NCI-H187 (cell line): ENCODE measurements at places on chromosomes 12 and 14.

DNA sequence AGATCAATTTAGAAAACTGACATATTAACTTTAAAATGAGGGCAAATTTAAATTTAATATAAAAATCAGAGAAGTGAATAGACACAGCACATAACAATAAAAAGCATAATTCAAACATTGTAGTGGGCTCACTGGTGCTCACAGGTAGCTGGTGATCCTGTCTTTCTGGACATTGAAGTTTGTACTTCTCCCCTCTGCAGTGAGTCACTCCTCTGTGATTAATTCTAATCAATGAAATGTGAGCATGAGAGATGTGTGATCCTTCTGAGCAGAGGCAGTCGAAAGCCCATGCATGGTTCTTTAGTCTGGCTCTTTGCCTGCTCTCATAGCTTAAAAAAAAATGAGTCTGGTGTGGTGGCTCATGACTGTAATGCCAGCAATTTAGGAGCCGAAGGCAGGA, 59.0 kb upstream of the RERGL start:
- no peak for DNase-seq

DNA sequence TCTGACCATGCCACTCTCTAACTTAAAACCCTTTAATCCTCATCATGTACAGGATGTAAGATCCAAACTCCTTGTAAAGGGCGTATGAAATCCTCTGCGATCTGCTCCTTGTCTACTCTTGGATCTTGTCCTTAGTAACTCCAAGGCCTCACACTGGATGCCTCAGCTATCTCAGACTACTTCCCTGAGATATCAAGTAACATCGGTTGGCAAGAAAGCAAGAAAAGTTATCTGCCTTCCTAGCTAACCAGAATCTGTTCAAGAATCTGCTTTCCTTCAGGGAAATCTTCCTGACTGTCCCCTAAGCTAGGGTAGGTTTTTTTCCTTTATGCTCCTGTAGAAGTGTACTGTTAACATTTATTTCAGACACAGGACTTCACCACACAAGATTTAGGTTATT, 82.6 kb downstream of the TAOK3 start:
- no peak for DNase-seq

DNA sequence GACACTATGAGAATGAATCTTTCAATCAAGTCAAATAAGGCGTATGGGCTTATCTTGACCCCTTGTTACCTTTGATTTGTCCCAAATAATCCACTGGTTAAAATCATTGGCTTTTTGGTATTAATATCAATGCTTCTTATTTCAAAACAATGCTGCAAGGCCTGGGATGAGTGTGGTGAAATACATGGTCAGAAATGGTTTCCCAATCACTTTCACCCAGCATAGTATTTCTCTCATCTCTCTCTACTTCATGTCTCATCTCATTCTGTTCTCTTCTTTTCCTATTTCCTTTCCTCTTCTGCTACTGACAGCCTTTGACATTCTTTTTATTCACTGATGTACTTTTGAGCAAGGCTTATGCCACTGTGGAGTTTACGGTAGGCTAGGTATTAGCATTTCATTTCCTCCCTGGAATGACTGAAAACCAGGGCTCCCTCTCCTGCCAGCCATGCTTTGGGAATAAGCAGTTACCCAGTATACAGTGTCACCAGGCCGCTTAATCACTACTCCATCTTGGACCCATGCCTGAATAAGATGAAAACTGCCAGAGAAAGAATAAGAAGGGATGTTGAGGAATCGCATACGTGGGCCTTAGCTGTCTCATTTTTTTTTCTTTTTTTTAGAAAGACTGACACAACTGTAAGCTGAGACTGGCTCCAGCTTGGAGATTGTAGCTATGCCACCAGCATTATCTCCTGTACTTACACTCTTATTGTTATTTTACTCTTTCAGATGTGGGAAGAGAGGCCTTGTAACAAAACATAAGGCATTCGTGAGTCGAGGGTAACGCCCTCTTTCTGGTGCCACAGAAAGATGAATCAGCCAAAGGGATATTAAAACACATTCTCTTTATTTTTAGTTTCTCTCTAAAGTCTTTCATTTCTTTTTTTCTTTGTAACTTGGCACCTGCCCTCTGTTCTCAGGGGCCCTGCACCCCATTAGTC, 53.5 kb downstream of the IGF1 start:
- no peak for DNase-seq

GRCh38 chr12:130027798-130028197, 124.0 kb upstream of the TMEM132D start:
- DNase-seq = no peak

- no peak for DNase-seq
Observed at GRCh38 chr12:29310899-29311298, 70.1 kb downstream of the ERGIC2 start.

- DNase-seq = no peak
Observed at GRCh38 chr14:102275866-102276265, 29.1 kb downstream of the MOK start.

DNA sequence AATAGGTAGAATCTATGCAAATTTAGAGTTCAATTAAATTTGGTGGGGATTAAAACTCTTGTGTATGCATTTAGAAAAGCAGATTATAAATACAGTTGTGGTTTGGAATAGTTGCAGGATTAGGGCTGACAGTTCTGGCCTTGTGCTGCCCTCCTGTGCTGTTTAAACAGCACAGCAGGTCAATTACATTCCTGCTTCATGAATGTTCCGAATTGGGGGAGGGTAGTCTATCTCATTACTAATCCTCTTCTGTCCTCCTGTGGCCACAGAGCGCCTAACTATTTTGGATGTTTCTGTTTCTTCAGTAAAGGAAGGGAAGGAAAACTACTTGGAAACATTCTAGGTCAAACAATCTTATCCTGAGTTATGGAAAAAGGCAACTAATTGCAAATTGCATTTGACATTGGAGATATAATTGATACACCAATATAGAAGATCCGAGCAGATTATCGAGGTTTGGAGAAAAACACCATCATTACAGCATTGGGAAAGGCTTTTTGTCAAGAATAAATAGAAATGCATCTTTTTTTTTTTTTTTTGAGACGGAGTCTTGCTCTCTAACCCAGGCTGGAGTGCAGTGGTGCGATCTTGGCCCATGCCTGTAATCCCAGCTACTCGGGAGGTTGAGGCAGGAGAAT, 8.7 kb upstream of the GPR19 start:
- peak; percentile 39 for DNase-seq

DNA sequence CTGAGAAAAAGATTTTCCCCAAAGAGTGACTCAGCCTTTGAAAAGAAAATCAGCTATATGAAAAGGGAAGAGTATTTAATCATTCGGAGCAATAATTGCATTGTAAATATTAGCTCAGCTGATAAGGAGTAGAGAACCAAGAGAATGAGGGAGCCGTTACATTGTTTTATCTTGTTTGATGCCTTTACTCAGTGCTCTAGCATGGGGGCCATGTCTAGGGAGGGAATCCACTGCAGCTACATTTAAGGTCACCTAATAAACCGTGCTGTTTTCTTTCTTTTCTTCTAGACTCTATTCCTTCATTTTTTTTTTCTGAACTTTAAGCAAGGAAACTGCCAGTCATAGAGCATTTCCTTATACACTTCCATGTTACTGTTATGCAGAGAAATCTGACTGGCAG, 447.0 kb downstream of the DIO2 start:
- DNase-seq = no peak

- no peak for DNase-seq
Observed at GRCh38 chr12:1855241-1855640, 34.9 kb downstream of the LRTM2 start.

- no peak for DNase-seq
Observed at GRCh38 chr12:20128928-20129327, 239.4 kb upstream of the PDE3A start.

DNA sequence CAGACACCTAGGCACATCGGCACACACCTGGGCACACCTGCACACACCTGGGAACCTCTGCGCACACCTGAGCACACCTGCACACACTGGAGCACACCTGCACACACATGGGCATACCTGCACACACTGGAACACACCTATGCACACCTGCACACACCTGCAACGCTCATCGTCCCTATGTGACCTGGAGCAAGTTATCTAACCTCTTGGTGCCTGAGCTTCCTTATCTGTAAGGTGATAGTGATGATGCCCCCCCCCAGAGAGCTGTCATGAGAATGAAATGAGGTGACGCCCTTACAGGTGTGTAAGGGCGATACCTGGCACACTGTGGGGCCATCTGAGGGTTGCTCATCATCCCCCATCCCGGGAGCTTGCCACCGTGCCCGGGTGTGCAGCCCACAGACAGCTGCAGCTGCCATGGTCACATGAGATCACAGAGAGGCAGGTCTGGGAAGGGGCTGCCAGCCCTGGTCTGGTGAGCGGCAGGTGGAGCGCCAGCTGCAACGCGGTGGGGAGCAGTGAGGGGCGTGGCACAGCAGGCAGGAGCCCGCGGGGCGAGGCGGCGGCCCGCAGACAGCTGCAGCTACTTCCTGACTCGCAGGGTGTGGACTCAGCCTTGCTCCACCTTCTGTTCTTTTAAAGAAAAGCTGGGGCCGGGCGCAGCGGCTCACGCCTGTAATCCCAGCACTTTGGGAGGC, 59.9 kb upstream of the FBRSL1 start:
- peak; percentile 90 for DNase-seq

- no peak for DNase-seq
Observed at GRCh38 chr12:32727237-32727636, 28.5 kb downstream of the YARS2 start.

GRCh38 chr14:105495990-105496830, 5.2 kb downstream of the TEDC1 start:
- no peak for DNase-seq

GRCh38 chr12:96687719-96688118, 198.3 kb downstream of the CFAP54 start:
- no peak for DNase-seq

DNA sequence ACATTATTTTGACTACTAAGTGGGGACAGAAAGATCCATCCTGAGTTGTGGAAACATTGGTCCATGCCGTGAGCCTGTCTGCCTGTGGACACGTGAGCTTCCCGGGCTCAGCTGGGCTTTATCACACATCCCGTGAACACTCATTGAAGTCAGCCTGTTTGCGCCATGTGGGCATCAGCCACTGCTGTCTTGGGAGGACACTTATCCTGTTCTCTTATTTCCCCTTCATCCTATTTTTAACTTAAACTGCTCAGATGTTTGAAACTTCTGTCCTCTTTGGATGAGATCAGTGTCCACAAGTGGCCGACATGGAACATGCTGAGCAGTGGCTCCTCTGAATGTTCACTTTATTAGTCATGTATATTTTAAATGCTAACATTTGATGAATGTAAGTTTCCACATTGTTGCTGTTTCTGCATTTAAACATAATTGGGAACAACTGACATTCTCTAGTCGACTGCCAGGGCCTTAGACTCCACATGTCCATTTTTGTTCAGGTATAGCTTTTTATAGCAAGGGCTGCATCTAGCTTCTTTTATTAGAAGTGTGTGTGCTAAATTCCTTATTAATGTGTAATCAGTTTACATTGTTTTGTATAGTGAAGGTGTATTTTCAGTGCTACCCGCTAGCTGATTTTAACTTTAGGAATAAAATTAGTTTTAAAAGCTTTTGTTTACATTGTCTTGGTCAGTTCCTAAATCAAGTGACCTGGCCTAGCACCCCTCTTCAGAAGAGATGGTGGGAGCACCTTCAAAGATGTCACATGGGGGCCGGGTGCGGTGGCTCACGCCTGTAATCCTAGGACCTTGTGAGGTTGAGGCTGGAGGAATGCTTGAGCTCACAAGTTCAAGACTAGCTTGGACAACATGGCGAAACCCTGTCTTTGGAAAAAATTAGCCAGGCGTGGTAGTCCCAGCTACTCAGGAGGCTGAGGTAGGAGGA, 24.0 kb downstream of the RNF34 start:
- DNase-seq = no peak

- DNase-seq = peak; percentile 30
Observed at GRCh38 chr12:127063339-127064072, 1203.5 kb upstream of the TMEM132C start.

GRCh38 chr14:83764656-83765599, 1765.0 kb upstream of the FLRT2 start:
- no peak for DNase-seq

DNA sequence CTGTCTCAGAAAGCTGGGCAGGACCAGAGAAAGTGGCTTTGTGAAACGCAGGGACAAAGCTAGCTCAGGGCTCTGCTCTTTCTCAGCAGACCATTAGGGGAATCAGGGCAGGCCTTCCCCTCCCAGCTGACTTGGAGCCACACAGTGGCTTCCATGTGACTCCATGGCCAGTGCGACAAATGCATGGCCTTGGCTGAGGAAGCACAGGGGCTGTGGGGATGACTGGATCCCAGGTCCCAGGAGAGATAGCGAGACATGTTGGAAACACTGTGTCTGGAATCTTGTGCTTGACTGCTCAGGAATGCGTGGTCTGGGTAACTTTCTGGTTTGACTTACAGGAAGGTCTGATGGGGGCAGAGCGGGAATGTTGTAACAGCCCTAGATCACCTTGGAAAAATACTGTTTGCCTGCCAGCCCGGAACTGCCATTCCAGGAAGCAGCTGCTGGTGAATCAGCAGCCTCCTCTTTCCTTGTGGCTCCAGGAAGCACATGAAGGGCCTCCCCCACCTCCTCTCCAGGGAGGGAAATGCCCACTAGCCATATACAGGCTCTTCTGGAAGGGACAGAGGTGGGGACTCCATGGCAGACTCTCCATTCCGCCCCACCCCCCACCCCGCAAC, 133.5 kb upstream of the HIF1A start:
- no peak for DNase-seq

- DNase-seq = no peak
Observed at GRCh38 chr12:85664429-85664828, 171.8 kb downstream of the RASSF9 start.

DNA sequence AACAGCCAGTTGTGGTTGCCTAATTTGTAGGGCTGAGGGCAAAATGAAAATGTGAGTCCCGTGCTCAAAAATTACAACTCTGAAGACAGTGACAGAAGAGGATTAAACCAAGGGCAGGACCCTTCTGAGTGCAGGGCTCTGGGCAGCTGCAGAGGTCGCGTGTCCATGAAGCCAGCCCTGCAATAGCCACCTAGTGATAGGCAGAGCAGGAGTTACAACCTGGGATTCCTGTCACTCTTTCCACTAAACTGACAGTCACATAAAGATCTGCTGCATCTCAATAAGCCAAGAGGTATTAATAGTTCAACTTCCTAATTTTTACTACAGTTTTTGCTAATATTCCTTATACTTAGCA, 94.1 kb downstream of the SLC2A13 start:
- no peak for DNase-seq

GRCh38 chr12:6095269-6095668, 29.2 kb downstream of the VWF start:
- no peak for DNase-seq

DNA sequence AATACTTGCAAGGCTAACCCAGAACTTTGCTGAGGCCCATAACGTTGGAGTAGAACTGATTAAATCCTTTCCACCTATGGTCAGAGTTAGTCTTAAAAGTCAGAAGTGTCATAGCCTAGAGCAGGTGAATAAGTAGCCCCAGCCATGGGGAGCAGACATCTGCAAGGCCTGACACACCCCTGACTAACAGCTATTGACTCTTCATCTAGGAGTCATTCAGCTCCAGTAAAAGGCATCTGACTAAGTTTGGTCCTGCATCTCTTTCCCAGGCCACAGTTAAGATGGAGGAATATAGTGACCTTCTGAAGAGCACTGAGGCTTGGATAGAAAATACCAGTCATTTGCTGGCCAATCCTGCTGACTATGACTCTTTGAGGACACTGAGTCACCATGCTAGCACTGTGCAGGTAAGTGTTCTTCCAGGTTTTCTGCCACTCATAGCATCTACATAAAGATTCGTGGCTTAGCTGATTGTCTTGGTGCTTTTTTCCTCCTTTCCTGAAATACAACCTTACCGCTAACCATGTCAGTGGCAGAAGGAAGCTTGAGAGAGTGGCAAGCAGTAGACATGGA, 212.9 kb downstream of the ESR2 start:
- DNase-seq = no peak
